Stimulated activated CD8-positive, alpha-beta memory T cell treated with anti-CD3 and anti-CD28 coated beads, Interleukin-4, amount 100 ng/mL, for 1 hour (primary cell): ENCODE measurements at places on chromosomes 2 and 18.

DNA sequence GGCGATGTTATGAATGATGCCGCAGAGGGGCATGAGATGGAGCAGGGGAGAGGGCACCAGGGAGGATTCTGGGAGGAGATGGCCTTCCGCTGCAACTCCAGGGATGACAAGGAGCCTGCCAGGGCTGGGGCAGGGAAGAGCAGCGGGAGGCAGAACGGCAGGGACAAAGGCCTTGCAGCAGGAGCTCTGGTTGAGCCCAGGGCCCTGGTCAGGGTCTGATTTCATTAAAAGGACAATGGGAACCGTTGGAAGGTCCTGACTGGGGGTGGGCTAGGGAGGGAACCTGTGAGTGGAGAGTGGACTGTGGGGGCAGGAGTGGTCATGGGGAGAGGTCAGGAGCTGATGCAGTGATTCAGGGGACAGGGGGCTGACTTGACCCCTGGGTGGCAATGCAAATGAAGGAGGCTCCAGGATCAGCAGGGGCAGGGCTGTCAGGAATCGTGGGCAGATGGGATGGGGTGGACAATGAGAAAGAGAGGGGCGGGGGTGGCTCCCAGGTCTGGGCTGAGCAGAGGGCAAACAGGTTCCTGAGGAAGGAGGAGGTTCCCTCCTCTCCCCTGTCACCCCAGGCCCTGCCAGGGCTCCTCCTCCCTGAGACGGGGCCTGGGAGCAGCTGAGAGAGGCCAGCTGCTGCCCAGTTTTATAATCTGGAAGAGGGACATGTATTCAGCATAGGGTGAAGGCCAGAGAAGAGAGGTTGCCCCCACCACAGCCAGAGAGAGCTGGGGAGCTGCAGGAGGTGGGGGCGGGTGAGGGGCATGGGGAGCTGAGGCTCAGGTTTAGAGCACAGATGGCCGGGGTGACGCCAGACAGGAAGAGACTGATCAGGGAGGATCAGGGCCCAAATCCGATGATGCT lies 7.3 kb upstream of the DUSP2 start:
- DNase-seq, result no peak

DNA sequence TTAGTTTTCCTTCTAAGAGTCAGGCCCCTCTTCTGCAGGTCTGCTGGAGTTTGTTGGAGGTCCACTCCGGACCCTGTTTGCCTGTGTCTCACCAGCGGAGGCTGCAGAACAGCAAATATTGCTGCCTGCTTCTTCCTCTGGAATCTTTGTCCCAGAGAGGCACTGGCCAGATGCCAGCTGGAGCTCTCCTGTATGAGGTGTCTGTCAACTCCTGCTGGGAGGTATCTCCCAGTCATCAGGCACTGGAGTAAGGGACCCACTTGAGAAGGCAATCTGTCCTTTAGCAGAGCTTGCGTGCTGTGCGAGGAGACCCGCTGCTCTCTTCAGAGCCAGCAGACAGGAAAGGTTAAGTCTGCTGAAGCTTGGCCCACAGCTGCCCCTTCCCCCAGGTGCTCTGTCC lies 4.8 kb downstream of the REG1B start:
- no peak for DNase-seq

DNA sequence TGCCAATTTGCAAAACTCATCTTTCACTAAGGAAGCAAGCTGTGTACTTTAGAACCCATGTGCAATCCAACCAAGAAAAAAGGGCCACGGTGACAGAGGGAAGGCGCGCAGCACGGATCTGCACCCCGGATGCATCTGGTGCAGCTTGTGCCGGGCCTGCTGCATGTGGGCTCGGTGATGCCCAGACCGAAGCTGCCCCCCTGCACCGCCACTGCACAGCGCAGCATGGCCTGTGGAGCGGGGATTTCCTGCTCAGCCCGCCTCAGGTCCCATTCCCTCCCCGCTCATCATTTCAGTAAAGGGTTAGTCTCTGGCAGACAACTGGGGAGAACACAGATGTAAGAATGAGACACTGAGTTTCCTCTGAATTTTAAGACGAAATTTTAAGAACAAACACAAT lies 43.0 kb downstream of the MC2R start:
- DNase-seq, result no peak

- DNase-seq, result no peak
These were observed 65.2 kb downstream of the PLCL1 start for GRCh38 chr2:197869501-197870111.

- DNase-seq, result no peak
These were observed 275.7 kb downstream of the PDE11A start for GRCh38 chr2:177796654-177797415.

- no peak for DNase-seq
These were observed 50.0 kb downstream of the MC4R start for GRCh38 chr18:60322591-60322990.

DNA sequence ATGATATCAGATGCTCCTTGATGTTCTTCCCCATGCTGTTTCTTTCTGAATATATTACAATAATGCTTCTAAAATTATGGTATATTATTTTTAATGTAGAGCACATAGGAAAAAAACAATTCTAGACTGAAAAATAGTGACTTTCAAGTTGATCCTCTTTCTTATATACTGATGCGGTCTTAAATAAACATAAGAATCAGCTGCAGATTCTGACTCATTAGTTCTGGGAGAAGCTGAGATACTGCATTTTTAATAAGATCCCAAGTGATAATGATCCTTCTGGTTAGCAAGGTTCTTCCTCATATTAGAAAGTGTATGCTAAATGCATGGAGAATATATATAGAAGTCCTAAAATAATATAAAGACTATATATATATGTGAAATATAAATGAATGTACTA lies 124.9 kb downstream of the XIRP2 start:
- no peak for DNase-seq

GRCh38 chr2:215635071-215635787 lies 199.4 kb upstream of the FN1 start:
- no peak for DNase-seq

DNA sequence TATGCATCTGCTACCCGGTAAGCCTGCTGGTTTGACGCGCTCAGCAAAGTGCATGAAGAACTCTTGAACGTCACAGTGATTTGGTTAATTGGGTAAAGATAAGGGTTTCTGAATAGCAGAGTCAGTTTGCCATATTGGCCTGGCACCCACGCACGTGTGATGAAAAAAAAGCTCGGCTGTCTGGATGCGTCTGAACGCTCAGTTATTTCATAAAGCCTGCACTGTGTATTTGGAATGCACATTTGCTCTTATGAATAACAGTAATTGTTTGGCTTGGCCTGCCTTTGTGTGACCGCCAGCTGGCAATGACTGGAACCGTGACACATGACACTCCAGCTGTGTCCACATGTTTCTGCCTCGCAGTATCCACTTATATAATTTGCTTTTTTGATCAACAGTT lies 129.2 kb upstream of the MEIS1 start:
- DNase-seq, result no peak

- DNase-seq, result no peak
These were observed 28.9 kb downstream of the LDLRAD4 start for GRCh38 chr18:13247506-13247905.

DNA sequence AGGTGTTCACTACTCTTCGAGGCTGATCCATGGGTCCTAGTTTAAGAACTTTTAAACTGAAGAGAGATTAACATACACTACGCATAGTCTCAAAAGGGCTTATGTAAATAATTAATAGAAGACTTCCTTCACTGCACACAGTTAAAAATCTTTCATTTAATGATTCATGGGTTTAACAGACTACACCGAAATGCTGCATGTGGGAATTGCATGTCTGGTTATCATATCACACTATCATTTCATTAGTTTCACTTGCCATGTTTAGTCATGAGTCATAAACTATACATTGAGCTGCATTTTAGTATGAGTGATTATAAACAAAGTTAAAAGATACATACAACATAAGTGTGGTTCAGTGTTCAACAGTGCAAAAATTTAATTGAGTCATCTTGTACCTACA lies 31.2 kb downstream of the GLS start:
- no peak for DNase-seq

DNA sequence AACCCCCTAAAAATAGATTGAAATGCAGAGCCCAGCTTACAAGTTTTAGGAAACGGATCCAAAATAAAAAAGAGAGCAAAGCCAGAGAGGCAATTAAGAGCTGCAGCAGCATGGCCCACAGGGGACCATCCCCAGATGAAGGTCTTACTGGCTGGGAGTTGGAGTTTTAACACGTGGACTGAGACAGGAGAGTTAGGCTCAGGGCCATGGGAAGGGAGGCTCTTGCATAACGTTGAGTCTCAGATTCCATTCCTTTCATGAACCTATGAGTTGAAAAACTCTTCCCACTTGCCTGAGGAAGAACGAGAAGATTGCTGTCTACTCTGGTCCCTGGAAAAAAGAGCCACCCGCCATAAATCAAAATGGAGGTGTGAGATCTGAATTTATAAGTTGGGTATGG lies 101.8 kb upstream of the NDUFV2 start:
- no peak for DNase-seq

DNA sequence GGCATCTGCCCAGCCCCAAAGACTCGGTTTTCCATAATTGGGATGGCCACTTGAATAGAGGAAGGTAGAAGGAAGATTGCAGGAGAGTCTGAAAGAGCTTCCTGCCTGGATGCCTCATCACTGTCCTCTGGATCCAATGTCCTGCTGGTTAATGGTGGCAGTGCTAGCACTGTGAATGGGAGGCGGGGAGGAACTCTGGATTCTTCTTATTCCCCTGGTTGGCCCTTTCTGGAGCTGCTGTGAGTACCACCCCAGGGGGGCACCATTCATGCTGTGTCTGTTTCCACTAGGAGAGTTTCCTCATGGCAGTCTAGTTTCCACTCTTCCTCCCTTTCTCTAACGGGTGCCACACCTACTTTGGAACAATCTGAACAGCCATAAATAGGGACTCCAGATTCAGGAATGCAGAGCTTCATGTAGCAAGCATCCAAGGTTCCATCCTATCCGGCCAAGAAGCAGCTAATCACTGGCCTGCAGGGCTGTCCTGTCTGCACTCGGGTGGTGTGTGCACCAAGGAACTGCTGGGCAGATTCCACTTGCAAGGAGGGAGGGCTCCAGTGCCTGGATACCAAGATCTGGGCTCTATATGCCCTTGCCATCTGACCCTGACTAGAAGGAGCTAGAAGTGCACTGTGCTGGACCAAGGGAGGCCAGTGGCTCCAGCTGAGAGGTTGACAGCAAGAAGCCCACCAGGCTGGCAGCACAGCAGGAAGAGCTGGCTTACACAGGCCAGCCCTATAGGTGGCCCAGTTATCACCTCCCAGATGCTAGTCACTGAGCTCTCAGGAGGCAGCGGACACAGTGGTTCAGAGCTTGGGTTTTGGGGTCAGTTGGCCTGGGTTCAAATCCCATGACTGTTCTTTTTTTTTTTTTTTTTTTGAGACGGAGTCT lies 4.6 kb upstream of the ATOH8 start:
- no peak for DNase-seq

DNA sequence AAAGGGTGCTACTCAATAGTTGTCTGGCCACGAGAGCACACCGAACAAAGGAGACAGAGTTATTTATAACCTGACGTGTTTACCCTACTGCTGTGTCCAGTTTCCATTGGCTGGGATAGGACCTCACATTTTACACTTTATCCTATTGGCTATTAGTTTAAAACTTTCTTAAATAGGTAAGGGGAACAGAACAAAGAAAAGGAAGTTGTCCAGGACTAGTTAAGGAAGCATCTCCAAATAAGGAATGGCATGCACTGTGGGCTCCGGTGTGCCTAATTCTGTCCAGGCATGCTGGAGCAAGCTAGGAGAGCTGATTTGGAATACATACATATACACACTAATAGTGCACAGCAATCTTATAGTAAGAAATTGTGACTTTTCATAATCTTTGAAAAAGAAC lies 72.2 kb downstream of the CAB39 start:
- no peak for DNase-seq

GRCh38 chr2:143150287-143150686 lies 21.1 kb downstream of the ARHGAP15 start:
- no peak for DNase-seq
